Fibroblast of skin of scalp (primary cell): ENCODE measurements at places on chromosomes 5 and 9.

DNA sequence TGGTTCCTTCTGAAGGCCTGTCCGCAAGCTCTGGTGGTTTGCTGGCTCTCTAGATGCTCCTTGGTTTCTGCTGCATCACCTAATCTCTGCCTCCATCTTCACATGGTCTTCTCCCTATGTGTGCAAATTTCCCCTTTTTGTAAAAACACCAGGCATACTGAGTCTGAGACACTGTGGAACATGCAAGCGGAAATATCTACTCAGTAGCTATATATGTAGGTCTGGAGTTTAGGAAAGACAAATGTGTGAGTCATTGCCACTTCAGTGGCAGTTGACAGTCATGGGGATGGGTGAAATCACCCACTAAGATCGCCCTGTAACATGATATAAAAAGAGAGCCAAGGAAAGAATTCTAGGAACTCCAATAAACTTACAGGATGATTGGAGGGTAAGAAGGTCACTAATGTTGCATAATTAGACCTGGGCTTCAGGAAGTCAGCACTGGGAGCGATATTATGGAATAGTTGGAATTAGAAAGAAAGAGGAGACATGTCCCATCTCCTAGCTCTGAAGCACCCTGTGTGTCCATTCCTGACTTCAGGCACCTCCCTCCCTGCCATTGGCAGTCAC, 22.7 kb upstream of the UBLCP1 start:
- DNase-seq = peak; percentile 68

DNA sequence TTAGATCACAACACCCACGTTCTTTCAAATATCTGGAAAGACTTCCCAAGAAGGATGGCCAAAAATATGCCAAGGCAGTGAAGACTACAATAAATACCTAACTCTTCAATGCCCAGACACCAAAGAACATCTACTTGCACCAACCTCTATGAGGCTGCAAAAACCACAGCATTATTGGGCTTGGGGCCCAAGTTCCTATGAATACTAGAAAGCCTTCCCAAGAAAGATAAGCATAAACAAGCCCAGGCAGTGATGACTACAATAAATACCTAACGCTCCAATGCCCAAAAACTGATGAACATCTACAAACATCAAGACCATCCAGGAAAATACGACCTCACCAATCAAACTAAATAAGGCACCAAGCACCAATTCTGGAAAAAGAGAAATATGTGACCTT, 41.3 kb downstream of the AP3B1 start:
- no peak for DNase-seq

- peak; percentile 11 for DNase-seq
Measured at GRCh38 chr5:17769277-17769676, 135.0 kb downstream of the TAF11L14 start.

- peak; percentile 85 for DNase-seq
Measured at GRCh38 chr9:13786131-13786530, 506.6 kb upstream of the MPDZ start.

GRCh38 chr5:152987131-152987530, 503.3 kb upstream of the GRIA1 start:
- no peak for DNase-seq

DNA sequence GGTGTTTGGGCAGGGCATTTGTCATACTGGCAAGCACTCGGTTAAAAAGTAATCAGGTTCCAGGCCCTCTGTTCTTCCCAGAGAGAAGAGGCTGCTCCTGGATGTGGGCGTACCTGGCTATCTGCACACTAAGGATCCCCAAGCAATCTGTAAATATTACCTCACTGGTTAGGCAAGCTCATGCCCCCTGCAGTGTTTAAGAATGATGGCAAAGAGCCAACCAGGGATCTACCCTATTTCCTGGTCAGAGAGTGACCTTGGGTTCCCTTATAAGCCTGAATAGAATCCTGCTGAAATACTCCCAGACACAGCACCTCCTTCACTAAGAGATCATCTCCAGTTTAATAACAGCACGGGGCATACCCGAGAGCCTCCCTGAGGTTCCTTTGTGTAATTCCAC, 181.2 kb downstream of the PIK3R1 start:
- no peak for DNase-seq

DNA sequence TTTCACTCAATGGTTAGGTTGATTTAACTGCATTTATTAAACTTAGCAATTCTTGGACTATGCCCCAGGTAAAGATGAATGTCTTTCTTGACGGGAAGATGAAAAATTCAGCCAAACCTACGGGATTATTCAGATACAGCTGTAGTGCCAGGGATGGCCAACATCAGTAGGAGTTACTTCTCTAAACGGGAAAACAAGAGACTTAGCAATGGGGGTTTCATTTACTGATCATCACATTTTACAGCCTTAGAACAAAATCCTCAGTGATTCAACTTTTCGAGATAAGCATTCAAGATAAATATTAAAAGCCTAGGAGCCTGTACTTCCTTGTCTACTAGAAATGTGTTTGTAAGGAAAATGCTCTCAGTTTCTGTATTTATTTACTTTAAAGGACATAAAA, 46.1 kb downstream of the S1PR3 start:
- no peak for DNase-seq

GRCh38 chr5:171495122-171495700, 75.8 kb downstream of the FGF18 start:
- DNase-seq = peak; percentile 44

- peak; percentile 13 for DNase-seq
Measured at GRCh38 chr5:40754381-40755092, 1.2 kb downstream of the TTC33 start.

DNA sequence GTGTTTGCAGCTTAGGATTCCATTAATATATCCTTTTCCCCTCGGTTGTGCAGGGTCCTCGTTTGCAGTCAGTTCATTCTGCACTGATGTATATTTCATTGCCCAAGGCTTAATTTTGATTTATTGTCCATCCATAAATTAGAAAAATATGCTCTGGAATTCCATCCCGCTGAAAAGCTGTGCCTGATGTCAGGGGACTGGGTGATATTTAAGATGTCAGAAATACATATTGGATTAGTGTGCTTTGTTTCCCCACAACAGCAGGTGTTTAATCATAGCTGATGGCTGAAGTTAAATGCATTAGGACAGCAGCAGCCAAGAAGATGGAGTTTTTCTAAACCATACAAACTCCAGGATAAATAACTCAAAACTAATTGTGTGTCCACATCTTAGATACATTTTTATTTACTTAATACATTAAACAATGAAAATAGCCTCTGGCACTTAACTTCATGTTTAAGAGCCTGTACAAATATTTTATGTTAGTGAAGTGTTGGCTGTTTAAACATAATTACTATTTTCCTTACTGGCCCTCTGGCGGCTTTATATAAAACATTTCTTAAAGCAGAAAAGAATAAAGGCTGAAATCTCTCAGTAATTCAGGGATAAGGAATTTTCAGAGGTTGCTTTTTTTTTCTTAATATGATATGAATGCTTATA, 170.4 kb upstream of the TBCA start:
- peak; percentile 27 for DNase-seq

DNA sequence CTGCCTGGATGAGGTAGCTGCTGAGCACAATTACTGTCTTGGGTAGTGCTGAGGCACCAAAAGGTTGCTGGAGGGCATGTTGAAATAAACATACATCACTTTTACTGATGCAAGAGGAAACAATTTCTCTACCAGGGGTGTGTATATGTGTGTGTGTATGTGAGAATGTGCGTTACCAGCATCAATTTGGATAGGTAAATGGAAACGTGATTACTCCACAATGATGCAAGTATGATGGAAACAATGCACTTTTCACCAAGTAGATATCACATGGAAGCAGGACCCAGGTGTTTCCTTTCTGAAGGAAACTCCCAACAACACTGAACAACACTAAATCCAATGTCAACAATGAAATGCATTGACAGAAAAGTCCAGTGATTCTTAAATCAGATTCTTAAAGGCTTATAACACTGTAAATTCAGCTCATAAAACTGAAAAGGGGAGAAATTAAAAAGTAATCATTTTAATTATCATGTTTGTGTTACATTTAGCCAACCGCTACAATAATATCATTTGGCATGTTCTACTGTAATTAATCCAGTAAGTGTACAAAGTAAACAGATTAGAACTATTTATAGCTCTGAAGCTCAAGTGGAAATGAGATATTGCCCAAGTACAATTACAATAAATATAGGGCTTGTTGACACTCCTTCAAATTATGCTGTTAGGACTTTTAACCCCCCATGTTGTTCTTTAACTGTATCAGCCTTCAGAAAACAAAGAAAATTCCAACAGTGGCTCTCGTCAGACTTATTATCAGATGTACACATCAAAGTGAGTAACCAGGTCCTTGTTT, 25.3 kb downstream of the YIPF5 start:
- no peak for DNase-seq

- no peak for DNase-seq
Measured at GRCh38 chr5:125050926-125051325, 304.5 kb upstream of the ZNF608 start.

DNA sequence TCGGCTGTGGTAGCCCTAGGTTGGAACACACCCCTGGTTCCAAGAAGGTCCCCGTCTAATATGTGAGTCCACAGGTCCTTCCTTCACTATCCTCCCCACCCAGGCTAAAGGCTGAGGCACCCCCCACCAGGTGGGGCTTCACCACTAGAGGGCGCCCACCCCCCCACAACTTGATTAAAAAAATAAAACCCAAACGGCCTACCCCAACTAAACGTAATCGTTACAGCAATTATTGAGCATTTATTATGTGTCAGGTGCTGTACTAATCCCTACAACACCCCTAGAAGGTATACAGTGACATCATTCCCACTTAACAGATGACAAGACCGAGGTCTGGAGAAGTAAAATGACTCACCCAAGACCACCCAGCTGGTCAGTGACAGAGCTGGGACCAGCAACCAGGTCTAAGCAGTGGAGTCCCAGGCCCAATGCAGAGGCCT, 65.0 kb downstream of the FGF18 start:
- DNase-seq = peak; percentile 22

- no peak for DNase-seq
Measured at GRCh38 chr5:146079695-146080373, 25.5 kb downstream of the PLAC8L1 start.

DNA sequence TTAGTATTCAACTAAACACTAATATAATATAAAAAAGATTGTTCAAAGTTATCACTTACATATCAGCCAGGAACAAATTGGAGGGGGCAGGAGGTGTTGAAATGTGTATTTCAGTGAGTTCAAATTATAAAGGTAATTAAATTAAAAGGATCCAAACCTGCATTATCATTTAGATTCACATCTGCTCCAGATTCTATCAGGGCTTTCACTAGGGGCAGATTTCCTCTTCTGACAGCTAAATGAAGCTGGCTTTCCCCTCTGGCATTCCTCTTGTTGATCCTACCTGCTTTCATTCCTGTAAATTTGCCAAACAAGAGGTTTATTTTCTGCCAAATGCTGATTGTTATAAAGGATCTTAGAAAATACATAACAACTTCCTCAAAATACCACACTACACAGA, 86.3 kb upstream of the GCNT4 start:
- DNase-seq = no peak

DNA sequence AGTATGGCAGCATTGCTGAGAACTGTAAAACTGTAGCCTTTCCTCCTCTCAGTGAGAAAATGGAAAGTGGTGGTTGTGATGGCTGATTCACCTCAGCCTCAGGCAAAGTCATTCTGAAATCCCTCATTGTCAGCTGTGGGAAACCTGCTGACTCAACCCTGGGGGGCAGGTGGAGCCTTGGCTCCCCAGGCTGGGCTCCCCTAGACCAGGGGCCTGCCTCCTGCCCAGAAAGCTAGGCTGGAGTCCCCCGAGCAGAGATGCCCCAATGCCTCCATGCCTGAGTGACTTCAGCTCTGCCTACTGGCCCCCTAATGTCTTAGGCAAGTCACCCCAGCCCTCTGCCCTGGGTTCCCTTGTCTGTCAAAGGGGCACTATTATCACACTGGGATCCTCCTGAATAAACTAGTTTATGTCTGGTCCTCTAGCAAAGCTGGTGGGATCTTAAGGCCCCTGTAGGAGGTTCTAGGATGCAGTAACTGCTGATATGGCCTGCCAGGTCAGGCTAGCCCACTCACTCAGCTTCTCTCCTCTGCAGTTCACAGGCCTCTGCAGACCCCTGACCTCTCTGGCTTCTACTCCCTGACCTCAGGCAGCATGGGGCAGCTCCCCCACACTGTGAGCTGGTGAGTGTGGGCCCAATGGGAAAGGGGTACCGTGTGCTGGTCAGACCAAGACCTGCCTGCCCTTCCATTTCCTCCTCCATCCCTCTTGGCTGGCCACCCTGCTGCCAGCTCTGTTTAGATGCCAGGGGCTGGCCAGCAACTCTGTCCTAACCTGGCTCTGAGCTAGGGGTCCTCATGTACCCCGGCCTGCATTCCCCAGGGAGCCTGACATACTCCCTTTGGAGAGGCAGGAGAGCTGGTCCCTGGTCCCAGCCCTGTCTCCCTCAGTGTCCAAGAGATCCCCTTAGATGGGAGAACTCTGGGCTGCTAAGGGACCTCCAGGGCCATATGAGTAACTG, 24.2 kb downstream of the TCF7 start:
- peak; percentile 20 for DNase-seq

- DNase-seq = no peak
Measured at GRCh38 chr9:101567725-101568350, 26.9 kb downstream of the PPP3R2 start.
